ENCODE measurements at places on chromosomes 1 and 21.
A peak's percentile ranks its signal among the peaks of the same experiment; 100 is the strongest.

- DNase-seq: no peak
Measured at GRCh38 chr1:182291584-182292192, 99.9 kb downstream of the GLUL start.

GRCh38 chr1:81756872-81757271, 43.9 kb upstream of the ADGRL2 start:
- no peak for DNase-seq

GRCh38 chr1:211198111-211198510, 61.1 kb upstream of the RCOR3 start:
- DNase-seq: no peak

GRCh38 chr1:180936110-180937011, 23.7 kb downstream of the KIAA1614 start:
- no peak for DNase-seq

GRCh38 chr21:43808832-43809251, 19.5 kb downstream of the RRP1 start:
- DNase-seq: no peak

- DNase-seq: no peak
Measured at GRCh38 chr21:37984416-37984815, 68.2 kb upstream of the KCNJ6 start.

DNA sequence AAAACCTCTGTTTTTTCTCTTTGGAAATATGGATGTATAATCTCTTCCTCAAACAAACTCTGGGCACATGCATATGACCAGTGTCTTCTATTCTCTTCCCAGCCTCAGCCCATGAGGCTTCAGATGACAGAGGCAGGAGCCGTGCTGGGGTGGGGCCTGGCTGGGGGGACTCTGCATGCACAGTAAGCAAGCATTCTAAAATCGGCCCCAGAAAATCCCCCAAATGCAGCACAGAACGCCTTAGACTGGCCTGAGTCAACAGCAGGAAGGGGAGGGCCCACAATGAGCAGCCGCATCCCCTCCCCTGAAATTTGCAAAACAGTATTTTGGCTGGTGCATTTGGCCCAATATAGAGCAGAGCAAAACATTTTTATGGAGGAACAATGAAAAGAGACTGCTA, 47.8 kb downstream of the ITPKB start:
- DNase-seq: no peak

GRCh38 chr21:21295303-21295702, 297.1 kb downstream of the NCAM2 start:
- DNase-seq: no peak

- DNase-seq: no peak
Measured at GRCh38 chr1:238336531-238336930, 445.8 kb upstream of the ZP4 start.

GRCh38 chr1:228150120-228150460, 360 bp downstream of the GJC2 start:
- no peak for DNase-seq

DNA sequence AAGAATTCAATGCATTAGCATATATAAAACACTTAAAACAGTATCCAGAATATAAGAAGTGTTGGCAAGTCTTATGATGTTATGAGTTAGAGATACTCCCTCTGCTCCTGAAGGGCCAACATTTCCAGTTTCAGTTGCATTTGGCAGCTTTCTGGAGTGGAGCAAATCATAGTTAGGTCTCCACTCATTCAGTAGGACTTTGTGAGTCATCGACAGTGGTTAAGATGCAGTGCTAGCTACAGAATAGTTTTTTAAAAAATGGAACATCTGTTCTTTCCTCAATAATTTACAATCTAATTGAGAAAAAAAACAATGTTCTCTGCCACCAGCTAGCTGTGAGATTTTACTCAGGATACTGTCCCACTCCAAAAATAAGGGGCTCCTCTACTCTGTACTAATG, 389.1 kb downstream of the HLX start:
- DNase-seq: no peak

DNA sequence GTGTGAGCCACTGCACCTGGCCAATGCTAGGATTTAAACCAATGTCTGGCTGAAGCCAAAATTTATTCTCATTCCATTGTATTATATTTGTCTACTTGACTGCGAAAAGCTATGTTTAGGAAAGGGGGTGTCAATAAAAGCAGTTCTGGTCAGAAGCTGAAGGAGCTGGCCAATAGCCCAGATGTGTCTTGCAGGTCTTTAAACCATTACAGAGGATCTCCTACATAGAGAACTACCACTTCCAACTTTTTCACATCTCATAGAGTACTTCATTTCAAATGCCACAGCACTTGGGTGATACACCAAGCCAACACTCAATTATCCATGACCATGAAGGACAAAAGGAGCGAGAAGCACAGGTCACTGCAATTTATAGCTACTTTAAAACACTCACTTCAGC, 2.5 kb downstream of the SYT11 start:
- no peak for DNase-seq

DNA sequence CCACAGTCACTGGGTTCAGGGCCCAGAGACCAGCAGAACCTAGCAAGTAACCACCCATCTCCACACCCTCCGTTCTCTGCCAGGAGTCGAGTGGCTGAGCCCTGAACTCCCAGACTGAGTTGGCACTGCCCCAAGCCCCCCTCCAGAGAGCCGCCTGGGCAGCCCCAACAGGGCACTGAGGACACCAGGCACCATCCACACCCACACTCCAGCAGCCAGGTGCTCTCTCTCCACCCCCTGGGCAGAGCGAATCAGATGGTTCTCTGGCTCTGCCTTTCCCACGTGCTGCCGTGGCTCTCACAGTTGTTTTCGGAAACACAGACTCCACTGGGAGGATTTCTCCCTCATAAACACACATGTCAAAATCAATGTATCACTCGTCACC, 13.6 kb downstream of the WDR4 start:
- DNase-seq: no peak

DNA sequence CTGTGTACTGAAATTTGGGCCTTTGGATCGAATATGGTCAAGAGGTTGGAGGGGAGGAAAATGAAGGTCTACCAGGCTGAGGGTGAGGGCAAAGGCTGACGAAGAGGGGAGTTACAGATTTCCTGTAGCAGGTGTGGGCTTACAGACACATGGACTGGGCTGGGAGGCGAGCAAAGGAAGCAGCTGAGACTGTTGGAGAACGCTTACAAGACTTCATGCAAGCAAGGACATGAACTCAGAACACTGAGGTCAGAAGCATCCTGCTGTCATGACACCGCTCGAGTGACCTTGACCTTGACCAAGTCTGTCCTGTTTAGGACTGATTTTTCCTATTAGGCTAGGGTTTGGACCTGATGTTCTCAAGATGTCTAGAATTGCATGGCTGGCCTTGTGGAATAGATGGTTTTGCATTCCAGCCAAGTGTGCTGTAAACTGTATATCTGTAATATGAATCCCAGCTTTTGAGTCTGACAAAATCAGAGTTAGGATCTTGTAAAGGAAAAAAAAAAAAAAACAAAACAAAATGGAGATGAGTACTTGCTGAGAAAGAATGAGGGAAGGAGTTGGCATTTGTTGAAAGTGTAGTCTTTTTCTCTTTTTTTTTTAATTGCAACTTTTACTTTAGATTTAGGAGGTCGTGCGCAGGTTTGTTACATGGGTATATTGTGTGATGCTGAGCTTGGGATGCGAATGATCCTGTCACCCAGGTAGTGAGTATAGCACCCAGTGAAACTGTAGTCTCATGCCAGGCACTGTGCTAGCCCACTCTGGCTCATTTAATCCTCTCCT, 5.8 kb downstream of the ELF3 start:
- no peak for DNase-seq

- peak; percentile 77 for DNase-seq
Measured at GRCh38 chr1:176559878-176560277, 96.9 kb downstream of the PAPPA2 start.

- no peak for DNase-seq
Measured at GRCh38 chr1:69533343-69533742, 34.4 kb upstream of the LRRC7 start.

GRCh38 chr1:206496131-206496793, 11.1 kb upstream of the RASSF5 start:
- DNase-seq: no peak

- no peak for DNase-seq
Measured at GRCh38 chr1:214202992-214203391, 78.0 kb upstream of the SMYD2 start.

- DNase-seq: no peak
Measured at GRCh38 chr1:198042168-198042567, 114.6 kb upstream of the NEK7 start.

DNA sequence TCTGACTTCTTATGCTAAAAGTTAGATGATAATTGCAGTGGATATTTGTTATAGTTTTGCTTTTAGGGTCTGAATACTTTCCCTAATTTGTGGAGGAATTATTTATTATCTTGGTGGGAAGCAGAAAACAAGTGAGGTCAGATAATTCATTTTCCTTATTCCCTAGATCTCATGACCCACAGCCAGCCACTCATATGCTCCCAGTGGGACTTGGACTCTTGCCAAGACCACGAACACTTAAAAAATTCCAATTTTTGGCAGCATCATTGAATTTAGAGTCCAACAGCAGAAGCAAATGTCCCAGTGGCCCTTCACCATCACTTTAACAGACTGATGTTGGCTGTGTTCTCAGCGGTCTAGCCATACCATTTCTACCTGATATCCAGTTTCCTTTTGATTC, 204.2 kb downstream of the HMCN1 start:
- DNase-seq: no peak

GRCh38 chr1:43227143-43227764, 42.5 kb upstream of the TMEM125 start:
- peak; percentile 80 for DNase-seq

DNA sequence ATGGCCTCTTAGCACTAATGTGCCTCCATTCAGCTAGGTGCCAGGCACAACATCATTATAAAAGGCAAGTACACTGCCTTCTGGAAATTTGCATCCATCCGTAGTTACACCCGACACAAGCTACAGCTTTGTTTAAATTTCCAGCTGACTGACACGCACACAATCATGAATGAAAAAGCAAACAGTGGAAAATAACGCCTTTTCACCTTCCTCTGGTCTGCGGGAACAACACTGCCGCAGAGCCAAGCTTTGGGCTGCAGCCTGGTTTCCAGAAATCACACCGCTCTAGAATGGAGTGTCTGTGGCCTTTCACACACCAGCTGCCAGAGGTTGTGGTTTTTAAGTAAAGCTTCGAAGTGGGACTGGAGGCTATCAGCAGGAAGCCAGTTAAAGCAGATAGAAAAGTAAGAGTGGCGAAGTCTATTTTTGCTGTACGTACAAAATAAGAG, 142.8 kb upstream of the COA6 start:
- peak; percentile 85 for DNase-seq

DNA sequence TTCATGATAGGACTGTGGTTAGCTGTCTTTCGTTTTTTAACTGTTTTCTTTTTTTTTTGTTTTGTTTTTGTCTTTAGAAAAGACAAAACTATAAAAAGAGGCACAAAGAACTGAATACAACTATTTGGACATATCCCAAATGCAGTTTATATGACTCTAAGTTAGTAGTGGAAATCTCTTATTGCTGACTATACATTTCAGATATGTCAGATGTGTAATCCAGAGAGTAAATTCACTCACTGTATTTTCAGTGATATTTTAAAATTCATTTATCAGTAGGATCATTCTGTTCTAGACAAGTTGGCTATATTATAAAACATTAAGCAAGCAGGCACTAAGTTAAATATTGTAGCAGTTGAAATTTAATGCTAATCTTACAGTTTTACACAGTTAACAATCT, 5.7 kb downstream of the RAP1A start:
- no peak for DNase-seq

GRCh38 chr1:183635099-183635605, 431 bp downstream of the ARPC5 start:
- DNase-seq: no peak

- no peak for DNase-seq
Measured at GRCh38 chr1:119358636-119359035, 9.9 kb upstream of the HAO2 start.

DNA sequence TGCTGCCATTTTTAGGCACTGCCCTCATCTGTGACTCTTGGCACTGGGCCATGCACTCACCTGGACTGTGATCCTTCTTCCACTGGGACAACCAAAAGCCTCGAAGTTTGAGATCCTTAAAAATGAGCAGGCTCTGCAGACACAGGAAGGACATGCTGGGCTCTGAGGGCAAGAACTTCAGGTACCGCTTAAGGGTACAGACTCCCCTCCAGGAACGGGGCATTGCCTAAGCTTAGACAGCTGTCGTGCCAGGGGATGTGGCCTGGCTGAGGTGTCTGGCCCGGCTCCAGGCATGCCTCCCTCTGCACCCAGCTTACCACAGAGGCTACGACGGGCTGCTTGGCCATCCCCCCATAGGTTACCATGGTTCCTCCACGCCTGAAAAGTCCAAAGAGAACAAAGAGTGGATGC, 14.2 kb upstream of the SRSF4 start:
- no peak for DNase-seq

DNA sequence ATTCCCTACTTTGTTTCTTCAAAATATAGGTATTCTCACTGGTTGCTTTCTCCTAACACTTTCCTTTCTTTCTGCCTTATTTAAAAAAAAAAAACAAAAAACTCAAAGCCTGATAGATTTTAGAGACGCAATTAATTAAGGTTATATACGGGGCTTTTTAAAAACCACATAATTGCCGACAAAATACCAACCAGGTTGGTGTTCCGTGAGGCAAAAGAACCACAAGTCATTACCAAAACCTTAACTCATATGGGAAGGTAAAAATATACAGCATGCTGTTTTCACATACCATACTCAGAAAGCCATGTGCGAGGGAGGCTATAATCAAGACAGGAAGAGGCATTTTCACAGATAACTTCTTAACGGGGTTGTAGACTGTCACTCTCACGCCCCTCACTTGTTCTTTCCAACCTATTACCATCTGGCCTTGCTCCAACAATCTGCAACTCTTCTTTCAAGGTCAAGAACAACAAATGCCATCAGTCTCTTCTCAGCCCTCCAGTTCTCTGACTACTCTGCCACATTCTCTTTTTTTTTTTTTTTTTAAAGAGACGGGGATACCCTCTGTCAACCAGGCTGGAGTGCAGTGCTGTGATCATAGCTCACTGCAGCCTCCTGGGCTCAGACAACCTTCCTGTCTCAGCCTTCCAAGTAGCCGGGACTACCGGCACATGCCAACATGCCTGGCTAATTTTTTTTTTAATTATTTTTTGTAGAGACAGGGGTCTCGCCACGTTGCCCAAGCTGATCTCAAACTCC, 102.6 kb downstream of the APP start:
- DNase-seq: no peak

- DNase-seq: no peak
Measured at GRCh38 chr1:151790940-151791651, 796 bp upstream of the TDRKH start.

GRCh38 chr1:5343256-5344020, 648.8 kb downstream of the NPHP4 start:
- DNase-seq: no peak

GRCh38 chr1:164765992-164766720, 207.2 kb downstream of the PBX1 start:
- no peak for DNase-seq

- peak; percentile 47 for DNase-seq
Measured at GRCh38 chr1:163069142-163069541, at the start of gene RGS4. RGS4 (plus strand) TSS chr1:163069361; CDS start chr1:163069485, 124 bp downstream.

DNA sequence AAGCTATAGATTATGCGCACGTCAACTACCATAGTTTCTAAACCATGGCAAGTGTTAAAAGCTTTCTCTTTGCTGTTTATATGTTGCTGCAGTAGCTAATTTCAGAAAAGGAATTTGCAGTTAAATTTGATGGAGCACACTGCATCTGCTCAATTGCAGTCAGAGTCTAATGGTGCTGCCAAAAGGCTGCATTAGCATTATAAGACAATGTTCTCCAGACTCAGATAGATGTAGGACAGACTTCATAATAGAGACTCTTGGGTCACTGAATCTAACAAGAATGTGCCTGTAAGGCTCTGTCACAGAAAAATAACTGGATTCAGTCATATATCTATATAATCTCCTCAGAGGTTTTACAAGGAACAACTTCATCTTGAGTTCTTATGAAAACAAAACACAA, 198.3 kb downstream of the OLFM3 start:
- DNase-seq: no peak

GRCh38 chr1:22263359-22263758, 120.5 kb upstream of the WNT4 start:
- no peak for DNase-seq
